ENCODE measurements at places on chromosomes 1 and 21.

GRCh38 chr1:59178339-59179187 lies 118.3 kb upstream of the FGGY start:
- no peak for DNase-seq

DNA sequence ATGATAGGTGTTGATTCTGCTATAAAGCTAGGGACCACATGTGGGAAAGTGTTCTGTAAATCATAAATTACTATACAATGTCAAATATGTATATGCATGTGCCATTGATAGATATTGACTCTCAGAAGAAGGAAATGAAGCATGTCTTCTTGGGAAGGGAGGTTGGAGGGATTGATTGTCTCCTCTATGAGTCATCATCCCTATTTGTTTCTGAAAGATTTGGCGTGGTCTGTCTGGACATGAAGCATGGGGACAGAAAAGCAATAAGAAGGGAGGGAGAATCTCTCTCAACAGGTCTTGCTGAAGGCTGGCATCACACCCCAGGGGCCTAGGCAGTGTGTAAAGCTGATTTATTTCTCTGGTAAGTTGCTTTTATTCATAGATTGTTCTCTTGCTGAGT lies 98.0 kb upstream of the KCNJ6 start:
- no peak for DNase-seq

- DNase-seq: no peak
Measured at GRCh38 chr1:27816921-27817630, 13.5 kb upstream of the PPP1R8 start.

GRCh38 chr1:202501281-202501680 lies 152.8 kb downstream of the PPP1R12B start:
- no peak for DNase-seq

GRCh38 chr1:152964536-152964935 lies 5.9 kb upstream of the SPRR4 start:
- no peak for DNase-seq

DNA sequence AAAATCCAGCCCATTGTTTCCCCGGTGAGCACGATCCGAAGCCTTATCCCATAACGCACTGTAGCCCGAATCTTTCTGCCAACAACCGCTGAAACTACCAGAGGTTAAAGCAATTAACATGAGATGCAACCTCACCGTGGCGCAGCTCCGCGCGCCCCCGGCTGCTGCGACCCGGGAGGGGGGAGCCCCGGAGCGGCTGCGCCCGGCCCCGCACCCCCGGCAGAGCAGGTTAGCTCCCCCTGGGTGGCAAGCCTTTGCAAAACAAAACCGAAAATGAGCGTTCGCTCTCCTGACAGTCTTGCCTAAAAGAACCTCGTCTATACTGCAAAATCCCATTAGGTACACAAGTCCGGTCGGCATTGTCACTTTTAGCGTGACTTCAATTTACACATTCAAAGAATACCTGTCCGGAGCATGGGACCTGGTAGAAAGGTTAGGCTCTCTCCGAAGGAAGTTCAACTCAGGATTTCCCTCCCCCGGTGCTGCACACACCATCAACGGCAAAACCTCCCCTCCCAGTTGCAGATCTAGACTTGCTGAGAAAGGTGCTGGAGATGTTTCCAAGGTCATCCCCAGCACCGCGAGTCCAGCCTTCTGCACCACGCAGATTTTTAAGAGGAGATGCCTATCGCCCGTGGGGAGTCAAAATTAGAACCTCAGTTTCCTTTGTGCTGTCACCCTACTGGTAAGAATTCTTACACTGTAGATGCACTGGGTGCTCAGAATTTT lies 107.5 kb downstream of the ZNF281 start:
- DNase-seq: no peak

- no peak for DNase-seq
Measured at GRCh38 chr1:47978486-47978885, 18.7 kb downstream of the TRABD2B start.

GRCh38 chr1:39979654-39980053 lies 24.7 kb downstream of the MFSD2A start:
- DNase-seq: no peak

DNA sequence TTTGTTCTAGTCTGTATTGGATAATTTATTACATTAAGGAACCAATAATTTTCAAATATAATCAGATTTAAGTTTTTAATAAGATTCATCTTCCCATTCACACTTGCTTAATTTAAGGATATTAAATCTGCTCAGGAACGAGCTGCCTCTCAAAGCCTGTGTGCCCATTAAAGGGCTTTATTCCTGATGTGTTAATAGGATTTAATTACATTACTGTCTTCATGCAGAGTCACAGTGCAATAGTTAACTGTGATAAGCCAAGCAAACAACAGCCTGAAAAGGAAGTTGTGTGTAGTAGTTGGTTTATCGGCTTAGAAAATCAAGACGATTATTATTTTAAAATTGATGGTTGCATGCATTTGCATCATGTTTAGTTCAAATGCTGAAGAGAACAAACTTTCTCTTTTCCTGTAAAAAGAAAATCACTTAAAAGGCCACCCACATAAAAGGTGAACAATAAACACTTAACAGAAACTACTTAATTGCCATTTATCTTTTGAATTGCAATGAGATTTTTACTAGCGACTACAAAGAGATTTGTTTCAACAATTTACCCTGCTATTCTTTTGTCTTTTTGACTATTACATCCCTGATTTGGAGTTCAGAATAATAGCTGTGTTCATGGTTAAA lies 174.6 kb downstream of the RWDD3 start:
- no peak for DNase-seq

DNA sequence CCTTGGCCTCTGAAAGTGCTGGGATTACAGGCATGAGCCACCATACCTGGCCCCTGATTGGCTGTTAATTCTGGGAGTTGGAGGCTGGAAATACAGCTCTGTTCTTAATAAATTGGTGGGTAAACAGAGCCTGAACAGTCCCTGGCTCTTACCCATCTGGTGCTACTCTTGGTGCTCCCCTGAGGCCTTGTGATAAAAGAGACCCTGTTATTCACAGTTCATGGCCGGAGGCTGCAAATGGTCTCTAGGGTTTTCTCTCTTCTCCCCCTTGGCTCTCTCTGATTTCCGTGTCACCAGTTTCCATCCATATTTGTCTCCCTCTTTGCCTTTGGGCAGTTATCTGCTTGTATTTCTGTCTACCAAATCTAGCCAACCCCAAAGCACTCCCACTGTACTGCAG lies 17.2 kb downstream of the NFASC start:
- no peak for DNase-seq

- DNase-seq: no peak
Measured at GRCh38 chr1:230682274-230682673, 31.6 kb downstream of the AGT start.

GRCh38 chr1:17531682-17532487 lies 7.6 kb upstream of the ARHGEF10L start:
- DNase-seq: no peak

GRCh38 chr21:25314247-25314646 lies 293.0 kb downstream of the MRPL39 start:
- DNase-seq: no peak

- DNase-seq: no peak
Measured at GRCh38 chr1:212315907-212316306, 30.7 kb downstream of the PPP2R5A start.

DNA sequence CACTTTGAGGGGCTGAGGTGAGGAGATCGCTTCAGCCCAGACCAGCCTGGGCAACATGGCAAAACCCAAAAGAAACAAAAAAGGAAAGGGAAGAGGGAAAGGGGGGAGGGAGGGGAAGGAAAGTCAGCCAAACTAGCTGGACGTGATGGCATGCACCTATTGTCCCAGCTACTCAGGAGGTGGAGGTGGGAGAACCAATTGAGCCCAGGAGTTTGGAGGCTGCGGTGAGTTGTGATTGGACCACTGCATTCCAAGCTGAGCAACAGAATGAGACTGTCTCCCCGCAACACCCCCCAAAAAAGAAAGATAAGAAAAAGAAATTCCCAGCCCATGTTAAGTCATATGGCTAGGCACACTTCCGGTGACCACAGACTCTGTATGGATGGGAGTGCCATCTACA lies 128.4 kb downstream of the PTPN14 start:
- DNase-seq: no peak

- DNase-seq: no peak
Measured at GRCh38 chr1:241606544-241606943, 33.6 kb downstream of the CHML start.

GRCh38 chr21:44636209-44637017 lies 743 bp upstream of the KRTAP10-10 start:
- DNase-seq: no peak

GRCh38 chr1:150843474-150843873 lies 32.9 kb downstream of the ARNT start:
- DNase-seq: no peak

DNA sequence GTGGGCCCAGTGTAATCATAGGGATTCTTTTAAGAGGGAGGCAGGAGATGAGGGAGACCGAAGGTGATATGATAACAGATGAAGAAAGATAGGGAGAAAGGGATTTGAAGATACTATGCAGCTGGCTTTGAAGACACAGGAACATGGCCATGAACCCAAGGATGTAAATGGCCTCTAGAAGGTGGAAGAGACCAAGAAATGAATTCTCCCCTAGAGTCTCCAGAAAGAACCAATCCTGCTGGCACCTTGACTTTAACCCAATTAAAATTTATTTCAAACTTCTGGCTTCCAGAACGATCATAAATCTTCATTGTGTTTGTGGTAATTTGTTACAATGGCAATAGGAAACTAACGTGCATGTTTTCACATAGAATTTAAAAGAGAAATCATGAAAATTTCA lies 95.0 kb upstream of the GORAB start:
- no peak for DNase-seq

DNA sequence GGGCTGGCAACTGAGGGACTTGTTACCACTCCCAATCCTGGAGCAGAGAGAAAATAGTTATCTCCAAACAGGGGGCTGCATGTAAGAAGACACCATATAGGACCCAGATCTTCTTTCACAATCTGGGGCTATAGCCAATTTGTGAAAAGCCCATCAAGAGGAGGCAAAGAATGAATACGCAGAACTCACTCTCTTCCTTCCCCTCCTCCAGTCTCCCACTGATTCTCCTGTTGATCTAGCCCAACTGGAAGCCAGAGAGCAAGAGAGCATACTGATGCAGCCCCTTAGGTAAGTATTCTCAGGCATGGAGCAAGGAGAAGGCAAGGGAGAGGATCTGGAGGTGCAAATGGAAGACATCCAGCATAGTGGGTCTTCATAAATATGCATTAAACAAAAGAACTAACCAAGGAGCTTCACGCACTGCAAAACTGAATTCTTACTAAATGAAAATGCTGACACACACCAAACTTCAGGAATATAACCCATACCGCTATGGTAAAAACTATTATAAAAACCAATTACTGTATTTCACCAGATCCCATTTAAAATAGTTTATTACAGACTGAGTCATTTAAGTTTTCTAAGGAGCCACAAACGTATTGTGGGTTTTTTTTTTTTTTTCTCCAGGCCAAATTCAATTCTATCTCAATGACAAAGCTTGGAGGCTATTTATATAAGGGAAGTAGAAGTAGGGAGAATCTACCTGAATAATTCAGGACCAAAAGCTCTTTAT lies 15.5 kb upstream of the HMGB4 start:
- no peak for DNase-seq

DNA sequence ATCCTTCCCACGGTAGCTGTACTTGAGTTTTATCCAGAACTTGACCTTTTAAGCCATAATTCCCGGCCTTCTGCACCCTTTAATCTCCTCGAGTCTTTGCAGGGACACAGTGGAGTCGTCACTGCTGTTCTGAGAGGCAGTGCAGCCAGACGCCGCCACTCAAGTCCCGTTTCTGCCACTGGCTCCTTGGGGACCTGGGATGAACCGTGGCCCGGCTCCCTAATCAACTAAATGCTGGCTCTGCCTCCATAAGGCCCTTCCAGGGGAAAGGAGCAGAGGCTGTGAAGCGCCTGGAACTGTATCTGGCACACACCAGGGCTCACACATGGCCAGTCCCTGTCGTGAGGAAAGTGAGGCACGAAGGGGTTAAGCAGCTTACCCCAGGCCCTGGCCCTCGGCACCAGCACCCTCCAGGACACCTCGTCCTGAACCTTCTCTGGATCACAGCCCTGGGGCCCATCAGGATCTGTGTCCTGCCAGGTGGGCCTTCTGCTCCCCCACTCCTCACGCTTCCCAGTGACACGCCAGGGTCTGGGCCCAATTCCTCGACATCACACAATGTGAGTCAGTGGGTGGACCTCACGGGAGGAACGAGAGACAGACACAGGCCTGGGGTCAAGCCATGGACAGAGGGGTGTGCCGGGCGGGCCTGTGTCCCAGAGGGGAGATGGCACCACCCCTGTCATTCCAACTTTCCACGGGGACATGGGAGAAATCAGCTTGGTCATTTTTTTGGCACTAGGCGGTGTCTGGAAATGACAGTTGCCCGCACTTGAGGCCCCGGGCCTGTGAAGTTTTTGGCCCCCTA lies 23.5 kb upstream of the C1orf174 start:
- no peak for DNase-seq

Data from 8988T (cell line).